ENCODE measurements at places on chromosomes 7 and 10.

GRCh38 chr10:65786279-65786678 is 1139.6 kb upstream of the LRRTM3 start:
- no peak for DNase-seq

DNA sequence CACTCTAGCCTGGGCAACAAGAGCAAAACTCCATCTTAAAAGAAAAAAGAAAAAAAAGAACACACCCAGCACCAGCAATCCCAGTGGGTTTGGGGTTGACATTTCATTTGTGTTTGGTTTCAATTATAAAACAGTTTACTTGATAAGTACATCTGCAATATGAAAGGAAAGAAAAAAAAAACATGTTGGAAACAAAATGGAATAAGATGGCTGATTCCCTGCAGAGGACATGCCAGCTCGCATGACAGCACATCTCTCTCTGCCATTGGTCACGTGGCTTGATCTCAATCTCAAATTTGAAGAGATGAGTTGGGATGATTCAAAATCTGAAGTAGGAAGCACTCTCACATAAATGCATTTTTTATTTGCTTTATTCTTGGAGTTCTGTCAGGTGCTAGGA is 28.0 kb downstream of the MYOF start:
- DNase-seq: no peak

GRCh38 chr7:66741-67140 is 125.6 kb upstream of the FAM20C start:
- peak; percentile 39 for DNase-seq

DNA sequence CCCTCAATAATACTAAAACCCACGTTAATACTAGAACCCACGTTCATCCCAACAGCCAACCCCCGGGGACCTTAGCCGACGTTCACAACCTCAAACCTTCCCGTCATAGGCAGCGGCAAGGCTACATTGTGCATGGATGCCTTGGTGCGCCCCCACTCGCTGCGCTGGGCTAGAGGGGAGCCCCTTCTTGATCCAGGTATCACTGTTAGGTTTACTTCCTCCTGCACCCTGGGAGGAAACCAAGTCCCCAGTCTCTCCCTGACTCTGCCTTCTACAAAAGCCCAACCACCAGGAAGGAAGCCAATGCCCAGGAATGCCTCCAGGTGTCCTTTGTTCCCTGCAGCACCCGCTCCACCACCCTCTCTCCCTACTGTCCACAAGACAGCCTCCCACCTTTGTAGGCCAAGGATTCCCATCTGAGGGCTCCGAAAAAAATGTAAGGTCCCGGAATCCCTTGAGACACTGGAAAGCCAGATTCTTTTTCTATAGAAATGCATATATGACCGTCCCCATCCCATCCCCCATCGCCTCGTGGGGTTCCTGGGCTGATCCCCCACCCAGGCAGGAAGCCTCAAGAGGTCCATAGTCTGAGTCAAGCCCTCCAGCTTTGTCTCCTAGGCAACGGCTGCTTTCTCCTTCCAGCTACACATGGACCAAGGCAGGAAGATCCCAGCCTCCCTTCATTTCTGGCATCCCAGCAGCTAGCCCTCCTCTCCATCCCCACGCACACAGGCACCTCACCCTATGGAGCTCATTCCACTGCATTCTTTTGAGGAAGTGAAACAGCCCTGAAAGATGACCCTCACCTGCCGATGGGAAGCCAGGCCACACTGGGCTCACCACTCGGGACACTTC is 25.2 kb downstream of the CTBP2 start:
- DNase-seq: no peak

DNA sequence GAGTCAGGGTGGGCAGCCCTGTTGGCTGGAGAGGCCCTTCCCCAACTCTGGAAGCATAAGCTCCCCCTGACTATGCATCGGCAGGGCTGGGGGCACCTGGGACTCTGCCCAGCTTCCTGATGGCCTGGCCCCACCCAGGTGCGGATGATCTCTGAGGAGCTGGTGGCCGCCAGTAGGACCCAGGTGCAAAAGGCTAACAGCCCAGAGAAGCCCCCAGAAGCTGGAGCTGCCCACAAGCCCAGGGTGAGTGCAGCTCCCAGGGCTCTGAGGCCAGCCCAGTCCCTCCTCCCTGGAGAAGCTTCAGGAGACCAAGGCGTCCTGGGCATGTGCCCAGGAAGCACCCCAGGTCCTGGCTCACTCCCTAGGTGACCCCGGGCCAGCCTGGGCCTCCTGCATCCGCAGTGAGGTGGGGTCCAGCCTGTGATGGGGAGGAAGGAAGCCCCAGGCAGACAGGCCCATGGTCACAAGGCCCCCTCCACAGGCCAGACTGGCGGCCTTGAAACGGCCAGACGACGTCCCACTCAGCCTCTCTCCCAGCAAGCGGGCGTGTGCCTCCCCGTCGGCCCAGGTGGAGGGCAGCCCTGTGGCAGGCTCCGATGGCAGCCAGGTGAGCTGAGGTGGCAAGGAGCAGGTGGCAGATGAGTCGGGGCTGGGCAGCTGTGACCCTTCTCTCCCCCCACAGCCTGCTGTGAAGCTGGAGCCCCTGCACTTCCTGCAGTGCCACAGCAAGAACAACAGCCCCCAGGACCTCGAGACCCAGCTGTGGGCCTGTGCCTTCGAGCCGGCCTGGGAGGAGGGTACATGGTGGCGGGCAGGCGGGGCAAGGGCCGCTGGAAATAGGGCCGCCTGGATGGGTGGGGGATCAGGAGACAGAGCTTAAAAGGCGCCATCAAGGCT is 3.0 kb downstream of the LRWD1 start:
- DNase-seq: peak; percentile 13

- DNase-seq: no peak
Observed at GRCh38 chr7:143216151-143216550, 5.7 kb upstream of the TAS2R40 start.
